ENCODE measurements at places on chromosomes 6 and 20.

GRCh38 chr20:3729811-3730540, 2.5 kb upstream of the HSPA12B start:
- peak; percentile 30 for DNase-seq

DNA sequence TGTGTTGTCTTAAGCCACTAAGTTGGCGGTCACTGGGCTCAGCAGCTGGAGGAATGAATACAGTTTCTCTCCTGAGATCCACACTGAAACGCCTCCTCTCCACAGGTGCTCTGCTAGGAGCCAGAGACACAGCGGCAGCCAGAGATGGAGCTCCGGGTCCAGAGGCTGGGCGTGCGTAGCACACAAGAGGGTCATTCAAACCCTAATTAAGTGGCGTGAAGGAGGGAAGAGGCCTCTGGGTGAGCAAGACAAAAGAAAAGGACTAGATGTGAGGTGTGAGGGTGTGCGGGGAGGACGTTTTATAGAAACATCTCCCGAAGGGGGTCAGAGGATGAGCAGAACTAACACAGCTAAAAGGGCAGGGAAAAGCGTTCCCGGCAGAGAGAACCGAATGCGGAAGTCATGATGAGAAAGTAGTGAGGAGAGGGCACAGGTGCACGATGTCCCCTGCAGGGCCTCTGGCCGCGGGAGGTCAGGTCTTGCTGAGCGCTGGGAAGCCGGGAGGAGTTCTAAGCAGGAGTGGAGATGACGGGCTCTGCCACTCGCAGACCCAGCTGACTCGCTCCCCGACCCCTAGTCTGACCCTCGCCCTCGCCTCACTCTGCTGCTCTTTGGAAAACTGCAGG, 54.4 kb downstream of the BMP7 start:
- DNase-seq = no peak

GRCh38 chr6:82436740-82437139, 73.1 kb downstream of the TPBG start:
- no peak for DNase-seq

- DNase-seq = peak; percentile 43
Measured at GRCh38 chr6:80249897-80250296, 143.4 kb downstream of the BCKDHB start.

- DNase-seq = no peak
Measured at GRCh38 chr20:46020555-46020954, 8.5 kb upstream of the SLC12A5 start.

GRCh38 chr20:432208-432607, 24.1 kb downstream of the RBCK1 start:
- DNase-seq = no peak

GRCh38 chr6:156873654-156874380, 96.6 kb downstream of the ARID1B start:
- no peak for DNase-seq

GRCh38 chr6:126308362-126308761, 31.6 kb upstream of the CENPW start:
- no peak for DNase-seq

GRCh38 chr20:46107061-46107460, 11.1 kb upstream of the CD40 start:
- DNase-seq = no peak

DNA sequence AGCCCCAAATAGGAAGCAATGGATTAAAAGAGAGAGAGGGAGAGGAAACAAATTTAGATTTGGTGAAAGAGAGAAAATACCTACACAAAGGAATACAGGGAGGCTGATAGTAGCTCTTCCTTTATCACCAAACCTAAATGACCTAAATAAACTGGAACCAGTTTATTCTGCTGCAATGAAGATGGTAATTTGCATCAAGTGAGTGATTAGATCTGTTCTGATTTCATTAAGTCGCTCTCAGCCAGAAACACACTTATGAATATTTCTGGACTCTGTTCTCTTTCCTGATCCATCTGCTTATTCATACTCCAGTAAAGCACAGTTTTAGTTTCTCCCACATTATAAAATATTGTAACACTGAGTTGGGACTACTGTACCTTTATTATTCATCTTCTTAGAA, 83.4 kb upstream of the BMP5 start:
- no peak for DNase-seq

DNA sequence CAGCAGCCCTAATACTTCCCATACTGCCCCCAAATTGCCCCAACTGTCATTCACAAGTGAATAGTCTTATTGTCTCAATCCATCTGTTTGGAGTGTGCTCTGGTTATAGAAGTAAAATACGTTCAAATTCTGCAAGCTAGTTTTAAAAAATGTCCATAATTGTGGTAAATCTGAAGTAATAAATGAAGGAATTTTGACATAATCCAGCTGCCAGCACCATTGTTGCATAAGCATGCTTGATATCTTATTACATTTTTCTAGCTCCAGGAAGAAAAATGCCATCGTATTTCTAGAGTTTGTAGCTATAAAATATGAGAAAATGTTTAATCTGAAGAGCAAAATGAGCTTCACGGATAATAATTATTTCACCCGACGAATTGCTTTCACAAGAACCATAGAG, 664.7 kb downstream of the RFPL4B start:
- DNase-seq = no peak
